ENCODE measurements at places on chromosomes 12 and 14.
A peak's percentile ranks its signal among the peaks of the same experiment; 100 is the strongest.

- peak; percentile 44 for ATAC-seq
Measured at GRCh38 chr12:26749781-26750180, 83.2 kb downstream of the ITPR2 start.

DNA sequence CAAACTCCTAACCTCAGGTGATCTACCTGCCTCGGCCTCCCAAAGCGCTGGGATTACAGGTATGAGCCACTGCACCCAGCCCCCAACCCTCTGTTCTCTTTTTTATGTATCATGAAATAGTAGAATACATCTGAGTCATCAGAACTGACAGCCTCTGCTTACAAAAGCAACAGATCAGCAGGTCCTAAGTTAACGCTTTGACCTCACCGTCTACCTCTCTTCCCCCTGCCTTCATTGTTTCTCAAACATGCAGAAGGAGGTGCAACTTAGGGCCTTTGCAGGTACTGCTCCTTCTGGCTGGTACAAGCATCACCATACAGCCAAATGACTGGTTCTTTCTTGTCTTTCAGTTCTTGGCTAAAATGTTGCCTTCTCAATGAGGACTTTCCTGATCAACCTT is 249.2 kb downstream of the PAWR start:
- no peak for ATAC-seq

DNA sequence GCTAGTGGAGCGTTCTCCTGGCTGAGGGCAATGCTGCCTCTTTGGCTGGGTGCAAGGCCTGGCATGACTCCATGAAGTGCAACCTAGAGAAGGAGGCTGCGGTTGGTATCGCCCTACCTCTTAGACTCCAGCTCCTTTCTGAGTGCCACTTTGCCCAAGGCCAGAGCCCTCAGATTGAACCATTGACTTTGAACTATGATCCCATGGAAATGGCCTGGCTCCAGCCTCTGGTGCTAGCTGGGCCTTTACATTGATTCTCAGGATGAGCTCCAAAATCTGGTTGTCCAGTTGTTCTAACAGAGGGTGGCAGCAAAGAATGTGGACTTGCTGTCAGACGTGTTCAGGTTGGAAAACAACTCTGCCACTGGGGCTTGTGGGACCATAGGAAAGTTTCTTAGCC is 16.1 kb upstream of the SMOC1 start:
- no peak for ATAC-seq

GRCh38 chr14:69819607-69820006 is 22.6 kb upstream of the SLC10A1 start:
- no peak for ATAC-seq

DNA sequence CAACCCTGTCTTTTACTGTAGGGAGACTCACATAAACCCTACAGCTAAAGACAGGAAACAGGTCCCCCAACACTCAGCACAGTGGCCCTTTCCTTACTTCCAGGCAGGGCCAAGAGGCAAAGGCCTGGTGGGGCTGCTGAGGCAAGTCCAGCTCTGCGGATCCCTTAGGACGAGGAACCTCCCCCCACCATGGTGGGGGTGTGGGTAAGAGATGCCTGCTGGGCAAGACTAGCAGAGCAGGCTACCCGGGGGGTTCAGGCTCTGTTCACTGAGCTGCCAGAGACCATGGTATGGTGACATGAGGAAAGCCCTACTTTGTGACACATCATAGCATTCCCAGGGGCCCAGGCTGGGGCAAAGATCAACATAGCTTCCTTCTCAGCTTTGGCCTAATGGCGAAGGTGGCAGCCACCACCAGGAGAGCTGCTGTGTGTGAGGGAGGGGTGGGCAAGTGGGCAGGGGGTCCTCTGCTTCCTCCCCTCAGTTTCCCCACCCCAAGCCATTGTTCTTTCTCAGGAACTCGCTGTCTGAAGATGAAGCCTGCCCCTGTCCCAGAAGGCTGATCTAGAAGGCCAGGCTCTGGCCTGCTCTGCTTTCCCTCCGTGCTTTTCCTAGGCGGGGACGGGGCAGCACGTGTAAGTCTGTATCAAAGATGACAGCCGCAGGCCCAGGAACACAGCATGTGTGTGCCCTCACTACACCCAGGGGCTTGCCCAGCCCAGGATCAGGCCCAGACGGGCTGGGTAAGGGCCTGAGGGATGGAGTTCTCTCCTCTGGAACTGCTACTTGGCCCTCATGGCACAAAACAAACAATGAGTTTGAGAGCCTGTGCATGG is 10.1 kb upstream of the TINF2 start:
- ATAC-seq: no peak

- ATAC-seq: no peak
Measured at GRCh38 chr12:44851586-44851985, 24.5 kb downstream of the NELL2 start.

DNA sequence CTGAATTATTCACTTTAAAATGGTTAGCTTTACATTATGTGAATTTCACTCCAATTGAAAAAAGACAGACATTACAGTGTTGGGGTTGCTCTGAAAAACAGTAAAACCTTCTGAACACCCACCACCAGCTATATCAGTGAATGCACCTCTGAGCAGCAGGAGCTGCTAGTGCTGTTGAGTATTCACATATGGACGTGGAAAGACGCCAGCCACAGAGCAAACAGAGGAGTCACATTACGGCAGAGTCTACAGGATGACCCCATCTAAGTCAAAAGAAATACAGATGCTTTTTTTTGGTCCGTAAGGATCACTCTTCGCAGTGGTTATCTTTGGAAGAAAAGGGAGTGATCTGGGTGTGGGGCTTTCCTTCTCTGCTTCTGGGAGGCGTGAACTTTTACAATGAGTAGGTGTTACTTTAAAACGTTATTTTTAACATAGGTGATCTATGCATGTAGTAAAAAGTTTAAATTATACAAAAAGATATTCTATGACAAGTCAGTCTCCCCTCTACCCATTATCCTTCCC is 4.5 kb downstream of the HVCN1 start:
- ATAC-seq: no peak

- ATAC-seq: no peak
Measured at GRCh38 chr12:60522684-60523400, 927.0 kb downstream of the SLC16A7 start.

DNA sequence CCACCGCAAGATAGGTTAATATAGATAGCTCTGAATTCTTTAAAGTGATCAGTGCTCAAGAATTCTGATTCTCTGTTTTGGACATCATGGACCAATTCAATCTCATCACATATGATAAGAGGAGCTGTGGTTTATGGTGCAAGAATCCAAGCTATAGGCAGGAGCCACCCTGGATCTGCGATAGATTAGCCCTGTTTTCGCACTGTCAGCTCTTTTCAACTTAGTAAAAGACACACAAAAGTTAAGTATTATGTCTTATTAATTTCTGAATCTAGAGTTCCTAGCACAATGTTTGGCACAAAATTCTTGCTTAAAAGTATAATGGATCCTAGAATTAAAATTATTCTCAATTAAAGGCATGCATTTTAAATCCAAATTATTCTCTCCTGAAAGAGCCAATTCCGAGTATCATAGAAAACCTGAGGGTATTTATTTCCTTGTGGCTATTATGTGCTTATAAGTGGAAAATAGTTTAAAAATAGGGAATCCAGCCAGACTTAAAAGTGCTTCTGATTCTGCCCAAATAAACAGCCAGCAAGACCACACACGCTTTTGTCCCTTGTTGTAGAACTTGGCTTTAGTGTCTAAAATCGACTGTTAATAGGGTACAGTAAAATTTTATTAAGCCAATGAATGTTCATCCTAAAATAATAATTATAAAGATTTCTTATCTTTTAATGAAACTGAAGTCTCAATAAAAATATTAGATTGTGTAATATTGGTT is 184.9 kb upstream of the FLRT2 start:
- ATAC-seq: no peak

GRCh38 chr14:83575301-83575700 is 1954.6 kb upstream of the FLRT2 start:
- no peak for ATAC-seq

DNA sequence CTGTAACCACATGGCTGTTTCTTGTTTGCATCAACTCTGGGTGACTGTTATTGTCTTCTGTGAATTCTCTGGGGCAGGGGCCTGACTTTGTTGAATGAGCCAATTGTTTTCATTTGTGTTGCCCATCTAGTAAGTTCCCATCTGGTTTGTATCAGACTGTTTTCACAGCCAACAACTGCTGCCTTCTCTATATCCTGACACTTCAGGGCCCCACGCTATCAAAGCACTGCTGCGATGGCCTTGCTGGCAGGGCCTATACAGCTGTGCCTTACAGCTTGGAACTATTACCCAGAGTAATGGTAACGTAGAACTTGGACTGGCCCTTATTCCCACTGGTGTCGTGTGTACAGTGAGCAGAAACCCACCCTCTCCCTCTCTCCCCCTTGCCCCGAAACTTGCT is 104.3 kb upstream of the DACT1 start:
- ATAC-seq: no peak

DNA sequence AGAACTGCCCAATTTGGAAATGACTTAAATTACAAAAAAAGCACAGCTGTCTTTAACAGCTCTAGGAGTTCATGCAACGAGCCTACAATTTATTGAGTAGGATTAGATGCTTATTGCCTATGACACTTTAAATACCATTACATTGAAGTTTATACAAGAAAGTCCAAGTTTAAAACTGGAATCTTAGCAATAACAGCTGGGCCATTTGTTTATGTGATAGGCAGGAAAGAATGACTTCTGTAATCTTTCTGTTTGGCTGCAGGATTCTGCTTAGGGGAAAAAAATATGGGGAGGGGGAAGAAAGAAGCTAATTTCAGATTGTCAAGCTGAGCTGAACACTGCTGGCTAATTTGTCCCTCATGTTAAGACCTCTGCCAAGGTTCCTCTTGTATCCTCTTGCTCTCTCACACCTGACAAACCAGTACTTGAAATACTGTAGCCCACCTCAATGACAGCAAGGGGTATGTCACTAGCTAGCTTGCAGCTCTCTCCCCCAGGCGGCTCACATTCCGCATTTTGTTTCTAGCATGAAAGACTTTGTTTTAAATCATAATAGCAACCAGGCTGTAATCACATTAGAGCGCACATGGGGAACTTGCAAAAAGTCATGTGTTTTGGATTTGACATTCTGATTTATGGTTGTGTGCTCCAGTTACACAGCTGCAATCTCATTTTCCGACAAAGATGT is 384.8 kb downstream of the BMP4 start:
- no peak for ATAC-seq

DNA sequence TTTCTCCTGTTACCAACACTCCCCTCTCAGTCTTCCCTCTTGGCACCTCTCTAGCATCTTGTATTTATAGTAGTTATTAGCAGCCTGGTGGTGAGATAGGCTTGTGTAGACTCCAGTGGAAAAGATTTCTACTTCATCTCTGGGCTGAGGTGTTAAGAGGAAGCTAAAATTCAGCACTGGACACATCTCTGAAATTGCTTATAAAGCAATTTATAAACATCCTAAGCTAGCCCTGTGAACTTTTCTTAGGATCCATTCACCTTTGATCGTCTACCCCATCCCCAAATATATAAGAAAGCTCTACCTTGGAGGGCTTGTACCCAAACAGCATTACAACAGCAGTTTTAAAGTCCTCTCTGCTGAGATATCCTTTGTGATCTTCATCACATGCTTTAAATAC is 928 bp downstream of the EFCAB11 start:
- no peak for ATAC-seq

GRCh38 chr12:124397807-124398577 is 103.1 kb downstream of the RFLNA start:
- ATAC-seq: no peak

- ATAC-seq: no peak
Measured at GRCh38 chr12:69000540-69001243, 67.7 kb upstream of the CPM start.

GRCh38 chr12:64616201-64616600 is 5.9 kb downstream of the RASSF3 start:
- ATAC-seq: no peak

DNA sequence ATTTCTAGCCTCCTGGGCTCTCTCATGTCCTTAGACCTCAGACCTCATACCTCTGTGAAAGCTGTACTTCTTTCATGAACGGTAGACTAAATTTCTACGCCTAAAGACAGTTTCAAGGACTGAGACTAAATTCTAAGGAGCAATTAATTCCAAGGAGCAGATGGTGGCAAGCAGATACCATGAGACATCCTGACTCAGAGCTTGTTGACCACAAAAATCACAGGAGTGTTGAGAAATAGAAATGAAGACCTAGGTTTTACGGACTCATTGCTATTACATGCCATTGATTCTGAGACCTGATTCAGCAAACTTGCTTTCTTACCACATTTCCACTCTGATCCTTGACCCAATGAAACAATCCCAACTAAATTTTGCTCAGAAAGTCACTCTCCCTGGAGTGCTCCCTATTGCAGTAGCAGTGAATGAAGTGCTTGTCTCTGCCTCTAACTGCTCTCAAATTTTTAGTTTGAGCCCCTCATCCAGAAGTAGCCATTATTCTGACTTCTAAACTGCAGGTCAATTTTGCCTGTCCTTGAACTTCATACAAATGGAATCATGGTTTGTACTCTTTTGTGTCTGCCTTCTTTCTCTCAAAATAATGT is 52.0 kb downstream of the PEX5 start:
- ATAC-seq: no peak

DNA sequence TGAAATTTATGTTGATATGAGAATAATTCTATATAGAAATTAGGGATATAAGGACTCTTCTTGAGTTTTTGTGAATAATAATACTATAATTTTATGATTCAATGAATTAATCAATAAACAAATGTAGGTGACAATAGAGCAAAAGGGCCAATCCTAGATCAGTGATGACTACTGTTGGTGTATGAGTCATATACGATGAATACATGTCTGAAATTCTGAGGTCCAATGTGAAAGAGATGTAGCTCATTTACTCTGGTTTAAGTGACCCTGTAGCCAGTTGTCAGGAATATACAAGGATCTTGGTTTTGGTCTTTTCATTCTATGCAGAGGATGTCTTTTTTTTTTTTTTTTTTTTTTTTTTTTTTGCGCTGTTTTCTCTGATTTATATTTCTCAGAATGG is 72.1 kb upstream of the RTL1 start:
- ATAC-seq: no peak

DNA sequence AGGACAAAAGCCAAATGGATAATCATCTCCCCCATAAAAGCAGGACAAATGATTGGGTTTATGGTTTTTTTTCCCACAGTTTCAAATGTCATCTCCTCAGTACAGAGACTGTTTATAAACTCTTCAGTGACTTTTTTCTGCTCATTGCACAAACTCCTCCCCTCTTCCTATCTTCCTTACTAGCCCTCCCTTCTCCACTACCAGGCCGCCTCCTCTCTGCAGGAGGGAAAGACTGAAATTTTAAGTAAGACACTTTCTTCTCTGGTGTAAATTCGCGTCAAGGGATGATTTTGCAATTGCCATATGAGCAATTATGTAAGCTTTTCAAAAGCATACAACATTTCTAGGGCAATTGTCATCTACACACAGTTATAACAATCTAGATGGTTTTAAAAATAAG is 37.0 kb downstream of the BTG1 start:
- ATAC-seq: no peak

DNA sequence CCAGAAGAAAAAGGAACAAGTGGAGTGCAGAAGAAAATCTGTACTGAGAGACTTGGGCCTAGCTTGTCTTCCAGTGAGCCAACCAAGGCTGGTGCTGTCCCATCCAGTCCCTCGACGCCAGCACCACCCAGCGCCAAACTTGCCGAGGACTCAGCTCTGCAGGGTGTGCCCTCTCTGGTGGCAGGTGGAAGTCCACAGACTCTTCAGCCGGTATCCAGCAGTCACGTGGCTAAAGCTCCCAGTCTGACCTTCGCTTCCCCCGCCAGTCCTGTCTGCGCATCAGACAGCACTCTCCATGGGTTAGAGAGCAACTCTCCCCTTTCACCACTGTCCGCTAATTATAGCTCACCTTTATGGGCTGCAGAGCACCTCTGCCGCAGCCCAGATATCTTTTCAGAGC is 15.6 kb downstream of the CIPC start:
- ATAC-seq: no peak

- no peak for ATAC-seq
Measured at GRCh38 chr12:11877102-11877826, 193.5 kb upstream of the BCL2L14 start.
